Lower lobe of right lung (tissue), 2 donors: ENCODE measurements at places on chromosomes 4 and X. TPM values are rescaled to one million over a fixed set of nuclear protein-coding genes. Genes with fewer than 3 reads are reported as not detected.

DNA sequence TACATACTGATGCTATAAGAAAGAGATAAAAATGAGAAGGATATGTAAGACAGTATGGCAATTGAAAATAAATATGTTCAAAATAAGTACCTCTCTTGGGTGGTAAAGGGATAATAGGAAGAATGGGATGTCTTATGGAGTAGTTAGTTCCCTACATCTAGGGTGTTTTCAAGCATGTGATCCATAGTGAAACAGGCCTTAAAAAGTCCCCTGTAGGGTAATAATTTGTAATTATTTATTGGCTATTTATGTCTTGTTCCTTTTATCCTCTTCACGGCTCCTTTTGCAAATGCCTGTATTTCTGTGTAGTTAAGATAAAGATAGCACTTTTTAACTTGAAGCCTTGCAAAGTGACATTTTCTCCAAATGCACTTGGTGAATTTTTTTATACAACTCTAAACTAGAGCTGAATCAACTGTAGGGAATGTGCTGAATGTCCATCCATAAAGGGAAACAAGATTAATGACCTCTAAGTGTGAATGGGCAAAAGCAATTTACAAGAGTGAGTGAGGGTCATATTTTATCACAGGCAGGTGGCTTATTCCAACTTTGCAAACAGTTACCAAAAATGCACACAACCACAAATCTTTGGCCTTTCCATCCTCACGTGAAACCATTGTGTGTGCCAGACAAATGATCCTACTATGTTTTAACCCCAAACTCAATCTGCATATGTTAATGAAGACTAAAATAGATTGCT is 299.0 kb downstream of the KCNIP4 start:
- no peak overlapping the region for H3K4me3 ChIP-seq
- H3K36me3 ChIP-seq = no peaks in the 10 kb centered on the region
- H3K27ac ChIP-seq = no peak overlapping the region
- no peaks in the 10 kb centered on the region for H3K4me1 ChIP-seq

The TBX22 gene
- total RNA-seq = not detected

The DGKK gene
- total RNA-seq = 0.21 TPM

The WDR17 gene
- total RNA-seq = 5.6 TPM
